ENCODE measurements at places on chromosomes 6 and 20.

DNA sequence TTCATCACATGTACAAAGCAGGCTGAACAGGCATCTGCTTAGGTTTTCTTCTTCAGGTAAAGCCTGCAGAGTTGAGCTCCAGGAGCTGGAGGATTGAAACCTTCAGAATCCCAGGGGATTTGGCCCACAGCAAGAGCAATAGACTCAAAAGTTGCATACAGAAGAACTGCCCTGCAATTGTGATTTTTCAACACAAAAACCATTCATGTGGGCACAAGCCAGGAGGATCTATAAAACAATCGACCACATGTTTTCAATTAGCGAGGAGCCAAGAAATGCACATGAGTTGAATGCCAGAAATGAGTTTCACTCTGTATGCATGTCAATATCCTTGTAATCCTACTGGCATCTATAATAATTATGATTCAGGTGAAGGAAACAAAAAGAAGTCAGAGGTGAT lies 576.4 kb downstream of the HDGFL1 start:
- no peak for DNase-seq

DNA sequence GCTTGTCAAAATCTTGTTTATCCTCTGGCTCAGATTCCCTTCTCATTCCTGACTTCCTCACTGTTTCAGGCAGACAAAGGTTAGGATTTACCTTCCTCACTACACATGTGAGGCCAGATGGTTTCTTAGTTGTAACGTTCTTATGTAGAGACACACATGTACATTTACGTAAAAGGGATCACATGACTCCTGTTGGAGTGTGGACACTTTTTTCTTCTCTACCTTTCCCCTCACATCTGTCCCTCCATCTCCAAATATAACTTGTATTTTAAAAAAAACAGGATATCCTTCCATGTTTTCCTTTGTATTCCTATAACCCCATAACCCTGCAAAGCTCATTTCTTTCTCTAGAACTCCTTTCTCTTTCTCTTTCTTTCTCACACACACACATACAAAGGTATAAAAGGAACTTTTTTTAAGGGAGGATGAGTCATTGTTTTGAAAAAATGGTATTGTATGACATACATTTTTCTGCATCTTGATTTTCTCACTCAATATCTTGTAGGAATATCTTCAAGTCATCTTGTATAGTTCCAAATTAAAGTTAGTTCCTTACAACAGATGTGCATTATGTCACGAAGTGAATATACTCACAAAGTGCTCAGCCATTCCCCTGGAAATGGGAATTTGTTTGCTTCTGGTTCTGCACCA lies 78.2 kb upstream of the SULF2 start:
- DNase-seq, result no peak

DNA sequence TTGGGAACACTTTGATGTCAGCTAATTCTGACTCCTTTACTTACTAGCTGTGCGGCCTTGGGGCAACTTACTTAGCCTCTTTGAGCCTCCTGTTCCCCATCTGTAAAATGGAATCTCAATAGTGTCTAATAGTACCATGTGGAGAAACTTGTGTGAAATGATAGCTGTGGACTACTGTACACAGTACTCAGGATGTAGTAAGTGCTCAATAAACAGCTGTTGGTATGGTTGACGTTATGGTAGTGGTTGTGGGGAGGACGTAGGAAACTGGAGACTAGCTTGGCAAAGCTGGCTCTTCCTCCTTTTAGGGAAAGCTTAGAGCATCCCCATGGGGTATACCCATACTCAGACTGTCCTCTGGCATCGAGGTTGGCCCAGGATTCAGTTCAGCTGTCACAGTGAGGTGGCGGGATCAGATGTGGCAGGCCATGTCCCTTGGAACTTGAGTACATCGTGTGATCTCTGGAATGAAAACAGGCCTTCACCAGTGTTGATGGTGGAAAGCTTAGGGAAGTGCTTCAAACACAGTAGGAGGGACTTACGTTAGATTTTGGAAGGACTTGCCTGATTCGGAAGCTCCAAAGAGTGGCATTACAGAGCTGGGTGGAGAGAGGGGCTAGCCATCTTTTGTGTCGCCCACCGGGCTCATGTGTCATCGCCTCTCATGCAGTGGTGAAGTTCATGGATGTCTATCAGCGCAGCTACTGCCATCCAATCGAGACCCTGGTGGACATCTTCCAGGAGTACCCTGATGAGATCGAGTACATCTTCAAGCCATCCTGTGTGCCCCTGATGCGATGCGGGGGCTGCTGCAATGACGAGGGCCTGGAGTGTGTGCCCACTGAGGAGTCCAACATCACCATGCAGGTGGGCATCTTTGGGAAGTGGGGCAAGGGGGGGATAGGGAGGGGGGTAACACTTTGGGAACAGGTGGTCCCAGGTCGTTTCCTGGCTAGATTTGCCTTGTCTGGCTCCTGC lies 7.1 kb downstream of the VEGFA start:
- no peak for DNase-seq

- DNase-seq, result no peak
These were observed 67.6 kb upstream of the DTNBP1 start for GRCh38 chr6:15730442-15730841.

GRCh38 chr6:117346142-117346930 lies 79.4 kb downstream of the ROS1 start:
- no peak for DNase-seq
